ENCODE measurements at places on chromosomes 1 and 21. TPM values are rescaled to one million over a fixed set of nuclear protein-coding genes. Genes with fewer than 3 reads are reported as not detected.

NMNAT2 gene
- total RNA-seq = 1.1 TPM

AKIRIN1 gene
- total RNA-seq = 45.8 TPM

ACTN2 gene
- total RNA-seq = 32.2 TPM

C1orf105 gene
- not detected for total RNA-seq

DNA sequence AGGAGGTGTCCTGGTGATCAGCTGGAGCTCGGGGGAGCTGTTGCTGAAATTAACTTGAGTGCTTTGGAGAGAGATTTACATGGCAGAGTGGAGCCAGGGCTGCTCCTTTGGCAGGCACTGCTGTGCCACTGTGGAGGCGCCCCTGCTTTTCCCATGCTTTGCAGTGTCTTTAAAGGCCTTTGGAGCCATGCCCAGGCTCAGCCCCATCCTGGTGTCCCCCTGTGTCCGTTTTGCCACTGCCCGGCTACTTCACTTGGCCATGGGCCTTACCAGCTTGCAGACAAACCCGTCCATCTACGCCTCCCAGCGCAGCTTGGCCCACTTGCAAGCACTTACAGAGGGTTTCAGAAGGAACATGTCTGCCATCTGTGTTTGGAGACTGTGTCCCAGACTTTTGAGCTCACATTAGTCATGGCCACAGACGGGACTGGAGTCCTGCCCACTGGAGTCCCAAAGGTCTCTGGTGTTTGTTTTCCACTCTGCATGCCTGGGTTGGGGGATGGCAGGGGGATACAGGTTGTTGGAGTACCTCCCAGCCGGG lies 18.2 kb upstream of the LAMTOR5 start:
- no peak for DNase-seq

- no peak for DNase-seq
These were observed 411.8 kb upstream of the PTBP2 start for GRCh38 chr1:96309783-96310182.

DNA sequence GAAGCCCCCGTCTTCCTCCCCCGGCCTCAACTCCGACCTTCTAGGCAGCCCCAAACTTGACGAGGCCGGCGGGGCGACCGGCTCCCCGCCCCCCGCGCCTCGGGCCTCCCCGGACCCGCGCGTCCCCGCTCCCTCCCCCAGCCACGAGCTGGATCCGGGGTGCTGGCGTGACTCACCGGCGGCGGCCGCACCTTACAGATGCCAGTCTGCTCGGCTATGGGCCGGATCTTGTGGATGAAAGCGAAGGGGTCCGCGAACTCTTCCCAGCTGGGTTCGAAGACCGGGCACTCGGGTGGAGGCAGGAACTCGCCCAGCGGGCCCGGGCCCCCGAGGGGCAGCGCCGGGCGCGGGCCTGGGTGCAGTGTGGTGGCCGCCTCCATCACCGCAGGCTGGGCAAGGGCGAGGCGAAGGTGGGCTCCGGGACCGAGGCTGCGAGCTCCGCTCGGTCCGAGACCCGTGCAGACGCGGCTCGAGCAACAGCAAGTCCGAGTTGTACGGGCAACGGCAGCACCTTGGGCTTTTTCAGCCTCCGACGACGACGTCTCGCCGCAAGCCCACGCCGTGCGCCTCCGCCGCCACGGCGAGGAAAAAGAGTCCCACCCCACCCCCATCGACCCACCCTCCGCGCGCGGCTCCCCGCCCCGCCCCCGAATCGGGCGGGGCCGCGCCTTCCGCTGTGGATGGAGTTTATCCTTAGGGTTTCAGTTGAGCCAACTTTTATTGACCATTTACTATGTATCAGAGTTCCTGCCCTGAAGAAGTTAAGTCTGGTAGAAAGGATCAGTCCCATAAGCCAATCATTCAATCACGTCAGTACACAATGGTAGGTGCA lies at the start of gene KDM5B:
Gene KDM5B, minus strand, starts transcription at position 496 of the 832 bp plus-strand sequence. Its CDS starts 116 bp downstream, at position 380.
- DNase-seq = no peak
